Activated CD4-positive, alpha-beta T cell treated with anti-CD3 and anti-CD28 coated beads, Interleukin-2, amount 50 U/mL, for 4 hours (primary cell): ENCODE measurements at places on chromosomes 5 and 9.
A peak's percentile ranks its signal among the peaks of the same experiment; 100 is the strongest.

DNA sequence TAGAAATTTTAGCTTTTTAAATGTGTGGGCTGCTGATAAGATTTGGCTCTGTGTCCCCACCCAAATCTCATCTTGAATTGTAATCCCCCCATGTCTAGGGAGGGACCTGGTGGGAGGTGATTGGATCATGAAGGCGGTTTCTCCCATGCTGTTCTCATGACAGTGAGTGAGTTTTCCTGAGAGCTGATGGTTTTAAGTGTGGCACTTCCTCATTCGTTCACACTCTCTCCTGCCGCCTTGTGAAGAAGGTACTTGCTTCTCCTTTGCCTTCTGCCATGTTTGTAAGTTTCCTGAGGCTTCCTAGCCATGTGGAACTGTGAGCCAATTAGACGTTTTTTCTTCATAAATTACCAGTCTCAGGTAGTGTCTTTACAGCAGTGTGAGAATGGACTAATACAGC, 127.8 kb upstream of the MVB12B start:
- DNase-seq: no peak

DNA sequence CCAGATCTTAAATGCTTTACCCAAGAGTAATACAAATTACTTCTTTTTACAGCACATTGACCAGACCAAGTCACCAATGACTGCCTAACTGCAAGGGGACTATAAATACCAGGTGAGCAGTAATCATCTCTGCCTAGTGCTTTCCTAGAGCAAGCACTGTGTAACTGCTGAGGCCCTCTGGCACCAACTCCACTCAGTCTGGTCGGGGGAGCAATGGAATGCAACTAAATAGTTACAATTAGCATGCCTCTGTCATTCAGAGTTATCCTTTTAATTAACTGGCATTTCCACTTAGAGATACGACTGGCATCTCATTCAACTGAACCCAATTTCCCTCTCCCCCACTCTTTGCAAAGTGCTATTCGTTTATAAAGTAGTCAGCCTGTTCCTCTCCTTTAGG, 1309.1 kb upstream of the DMAC1 start:
- DNase-seq: no peak

DNA sequence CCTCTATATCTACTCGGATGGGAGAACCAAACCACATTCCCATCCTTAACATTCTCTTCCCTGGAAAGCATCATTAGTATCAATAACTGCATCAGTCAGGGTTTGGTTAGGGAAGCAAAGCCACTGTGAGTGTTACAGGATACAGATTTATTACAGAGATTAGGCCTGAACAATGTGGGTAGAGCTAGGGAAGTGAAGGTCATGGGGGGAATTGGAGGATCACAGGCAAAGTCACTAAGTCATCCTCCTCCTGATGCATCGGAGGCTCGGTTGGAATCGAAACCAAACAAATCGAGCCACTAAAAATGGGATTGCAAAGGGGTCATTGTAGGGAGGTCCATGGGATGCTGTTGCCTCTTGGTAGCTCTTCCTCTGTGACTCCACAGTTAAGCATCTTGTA, 61.8 kb upstream of the ZBTB43 start:
- no peak for DNase-seq

DNA sequence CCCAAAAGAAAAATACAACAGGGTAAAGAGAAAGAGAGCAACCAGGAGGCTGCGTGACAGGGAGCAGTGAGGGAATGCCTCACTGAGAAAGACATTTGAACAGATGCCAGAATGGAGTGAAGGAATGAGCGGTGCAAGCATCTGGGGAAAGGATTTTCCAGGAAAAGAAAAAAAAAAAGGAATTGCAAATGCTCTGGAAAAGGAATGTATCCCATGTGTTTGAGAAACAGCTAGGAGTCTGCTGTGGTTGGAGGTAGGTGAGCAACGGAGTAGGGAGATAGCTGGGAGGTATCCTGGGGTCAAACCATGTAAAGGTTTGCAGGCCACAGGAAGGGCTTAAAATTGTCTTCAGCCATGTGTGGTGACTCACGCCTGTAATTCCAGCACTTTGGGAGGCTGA, 23.6 kb upstream of the CEMIP2 start:
- DNase-seq: no peak

DNA sequence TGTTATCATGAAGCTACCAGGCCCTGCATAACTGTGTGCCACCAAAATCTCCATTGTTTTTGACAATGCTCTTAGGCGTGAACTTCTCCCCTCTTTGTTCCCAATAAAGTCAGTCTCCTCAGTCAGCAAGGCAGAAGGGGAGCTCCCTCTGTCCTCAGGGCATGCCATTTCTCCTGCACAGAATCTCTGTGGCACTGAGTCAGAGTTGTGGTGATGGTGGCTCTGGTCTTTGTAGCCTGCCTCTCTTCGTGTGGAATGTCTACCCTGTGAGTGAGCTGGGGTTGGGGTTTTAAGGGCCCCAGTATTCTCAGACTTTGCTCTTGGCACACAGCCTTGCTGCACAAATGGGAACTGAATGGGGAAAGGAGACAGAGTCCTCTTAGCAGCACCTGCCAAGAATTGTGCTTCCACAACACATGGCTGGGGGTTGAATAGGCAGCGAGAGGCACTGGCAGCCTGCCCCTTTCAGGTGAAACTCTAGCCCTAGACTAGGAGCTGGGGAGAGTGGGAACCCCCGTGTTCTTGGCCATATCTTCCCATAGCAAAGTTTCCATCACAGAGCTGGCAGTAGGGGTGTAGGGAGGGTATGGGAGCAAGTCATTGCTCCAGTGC, 146.6 kb downstream of the SH3GL2 start:
- no peak for DNase-seq

GRCh38 chr9:137396634-137397367, 26.2 kb downstream of the EXD3 start:
- DNase-seq: no peak

DNA sequence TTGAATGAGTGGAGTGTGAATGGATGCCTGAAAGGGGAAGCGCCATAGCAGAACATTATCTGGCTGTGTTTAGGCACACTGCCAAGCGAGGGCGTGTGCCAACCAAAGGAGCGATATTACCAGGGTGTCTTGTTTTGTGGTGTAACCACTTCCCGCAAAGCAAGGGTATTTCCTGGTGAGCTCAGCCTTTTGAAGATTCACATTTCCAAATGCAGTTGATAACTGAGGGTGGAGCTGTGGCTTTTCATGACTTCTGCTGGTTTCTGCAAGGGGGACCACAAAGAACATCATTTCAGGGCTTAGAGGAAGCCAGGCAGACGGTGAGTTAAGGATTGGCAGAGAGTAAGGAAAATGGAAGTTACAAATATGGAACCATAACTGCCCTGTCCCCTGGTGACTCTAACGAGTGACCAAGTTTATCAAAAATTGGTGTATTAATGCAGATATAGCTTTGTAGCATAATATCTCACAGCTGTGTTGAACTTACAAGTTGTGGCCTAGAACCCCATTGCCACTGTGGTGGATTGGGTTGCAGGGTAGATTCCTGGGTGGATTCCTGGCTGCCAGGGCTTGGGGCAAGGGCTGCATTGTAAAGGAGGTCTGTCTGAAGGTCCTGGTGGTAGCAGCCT, 71.4 kb downstream of the RALGPS1 start:
- DNase-seq: peak; percentile 75

- DNase-seq: no peak
Observed at GRCh38 chr9:12464910-12465512, 228.2 kb upstream of the TYRP1 start.

- DNase-seq: peak; percentile 4
Observed at GRCh38 chr5:142716963-142717362, 31.1 kb upstream of the FGF1 start.

GRCh38 chr5:39352170-39352569, 12.1 kb downstream of the C9 start:
- no peak for DNase-seq

DNA sequence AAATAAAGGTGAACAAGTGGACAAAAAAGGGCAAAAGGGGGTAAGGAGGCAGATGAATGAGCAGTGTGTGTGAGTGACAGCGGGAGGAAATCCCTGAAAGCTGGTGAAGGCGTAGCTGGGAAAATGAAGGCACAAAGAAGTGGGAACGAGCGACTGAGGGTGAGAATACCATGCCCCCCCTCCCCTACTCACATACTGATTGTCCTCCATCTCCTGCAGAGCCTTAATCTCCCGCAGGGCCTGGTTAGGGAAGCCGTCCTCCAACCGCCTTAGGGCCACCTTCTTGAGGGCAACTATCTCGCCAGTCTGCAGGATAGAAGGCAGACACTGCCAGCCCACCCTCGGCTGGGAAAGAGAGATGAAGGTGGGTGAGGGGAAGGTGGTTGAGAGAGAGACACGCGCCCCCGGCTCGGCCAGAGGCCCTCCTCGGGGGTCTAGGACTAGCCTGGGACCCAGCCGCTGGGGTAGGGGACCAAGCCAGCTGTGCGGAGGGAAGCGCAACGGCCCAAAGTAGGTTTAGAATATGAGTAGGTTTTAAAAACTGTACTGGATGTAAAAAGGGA, 522 bp downstream of the CDK20 start:
- no peak for DNase-seq

DNA sequence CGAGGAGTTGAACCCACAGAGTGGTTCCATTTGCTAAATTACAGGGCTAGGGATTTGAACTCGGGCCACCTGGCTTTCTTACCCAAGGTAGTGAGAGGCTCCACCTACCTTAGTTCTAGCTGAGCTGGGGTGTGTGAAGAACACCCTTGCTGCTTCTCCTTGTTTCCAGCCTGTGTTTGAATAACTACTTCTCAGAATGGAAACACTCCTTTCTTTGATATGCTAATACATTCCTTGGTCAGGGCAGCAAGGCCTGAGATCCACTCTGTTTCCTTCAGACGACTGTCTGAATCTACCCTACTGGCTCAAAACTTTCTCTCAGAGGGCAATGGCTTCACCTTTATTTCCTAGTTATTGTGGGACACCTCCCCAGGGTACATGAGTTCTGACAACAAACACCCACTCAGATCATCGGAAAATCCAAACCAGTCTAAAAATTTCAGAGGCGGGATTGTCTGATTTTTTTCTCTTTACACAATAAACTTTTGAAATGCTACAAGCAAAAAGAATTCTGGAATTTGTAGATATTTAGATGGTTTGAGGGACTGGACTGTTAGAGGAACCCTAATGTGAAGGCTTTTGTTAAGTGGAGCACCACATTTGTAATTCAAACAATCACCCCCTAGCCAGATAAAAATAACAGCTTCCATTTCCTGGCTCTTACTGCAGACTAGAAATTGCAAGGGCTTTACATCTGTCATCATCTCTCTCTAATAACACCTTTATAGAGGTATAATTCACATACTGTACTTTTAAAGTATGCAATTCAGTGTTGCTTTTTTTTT, 4.0 kb upstream of the ATP6V1G1 start:
- no peak for DNase-seq

DNA sequence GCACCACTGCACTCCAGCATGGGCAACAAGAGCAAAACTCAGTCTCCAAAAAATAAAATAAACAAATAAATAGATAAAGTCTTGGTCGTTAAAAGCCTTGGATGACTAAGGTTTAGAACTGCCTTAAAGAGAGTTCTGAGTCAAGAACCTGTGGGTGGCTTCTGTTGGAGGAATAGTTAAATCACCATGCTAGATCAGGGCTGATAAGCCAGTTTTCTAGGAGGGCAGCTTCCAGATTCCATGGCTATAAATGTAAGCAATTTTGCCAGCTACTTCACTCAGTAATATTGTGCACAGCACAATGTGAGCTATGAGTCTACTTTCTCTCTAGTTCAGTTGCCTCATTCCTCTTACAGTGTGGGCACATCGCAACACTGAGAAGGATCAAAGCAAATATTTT, 242.1 kb upstream of the NUDT12 start:
- DNase-seq: no peak

- no peak for DNase-seq
Observed at GRCh38 chr5:56517011-56517416, 283.9 kb upstream of the ANKRD55 start.

- no peak for DNase-seq
Observed at GRCh38 chr5:168989731-168990505, 311.0 kb downstream of the SLIT3 start.

- no peak for DNase-seq
Observed at GRCh38 chr5:141947316-141947715, 10.7 kb downstream of the PCDH12 start.

- DNase-seq: no peak
Observed at GRCh38 chr9:5482194-5482593, 28.1 kb upstream of the PDCD1LG2 start.

DNA sequence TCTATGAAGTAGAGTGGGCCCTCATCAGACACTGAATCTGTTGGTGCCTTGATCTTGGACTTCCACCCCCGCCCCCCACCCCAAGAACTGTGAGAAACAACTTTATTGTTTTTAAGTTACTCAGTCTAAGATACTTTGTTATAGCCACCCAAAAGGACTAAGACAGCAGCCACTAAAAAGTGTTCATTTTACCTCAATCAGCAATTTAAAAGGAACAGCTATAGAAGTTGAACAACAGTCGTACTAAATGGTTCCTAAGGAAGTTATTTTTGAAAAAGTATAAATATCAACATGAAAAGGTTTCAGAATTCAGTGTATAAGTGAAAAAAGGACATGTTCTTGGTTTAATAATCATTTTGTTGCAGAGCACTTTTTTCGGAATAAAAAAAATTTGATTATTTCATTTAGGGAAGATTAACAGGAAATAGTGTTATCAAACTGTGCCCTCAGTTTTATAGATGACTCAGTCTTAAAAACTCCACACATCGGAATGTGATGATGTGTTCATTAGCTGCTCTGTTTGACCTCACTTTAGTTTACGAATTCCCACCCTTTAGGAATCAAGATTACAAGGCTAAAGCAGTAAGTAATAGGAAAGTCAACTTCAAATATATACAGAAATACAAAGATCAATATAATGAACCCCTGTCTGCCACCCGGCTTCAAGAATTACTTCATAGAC, 71.2 kb downstream of the MTAP start:
- DNase-seq: no peak

DNA sequence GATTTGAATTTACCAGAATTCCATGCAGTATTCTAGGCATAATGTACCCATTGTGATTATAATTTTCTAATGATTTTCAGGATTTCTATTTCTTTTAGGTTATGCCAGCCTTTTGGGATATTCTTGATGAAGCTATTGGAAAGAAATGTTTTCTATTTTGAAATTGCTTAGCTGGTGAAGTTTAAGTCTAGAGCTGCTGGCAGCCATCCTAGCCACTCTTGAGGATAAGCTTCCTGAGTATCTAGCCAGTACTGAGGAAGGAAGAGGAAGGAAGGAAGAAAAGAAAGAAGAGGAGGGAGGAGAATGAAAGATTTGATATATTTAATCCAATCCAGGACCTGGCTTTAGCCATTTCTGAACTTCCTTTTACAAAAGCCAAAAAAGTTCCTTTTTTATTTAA, 142.1 kb upstream of the DAB2 start:
- DNase-seq: no peak
